ENCODE measurements at places on chromosomes 4 and X.

DNA sequence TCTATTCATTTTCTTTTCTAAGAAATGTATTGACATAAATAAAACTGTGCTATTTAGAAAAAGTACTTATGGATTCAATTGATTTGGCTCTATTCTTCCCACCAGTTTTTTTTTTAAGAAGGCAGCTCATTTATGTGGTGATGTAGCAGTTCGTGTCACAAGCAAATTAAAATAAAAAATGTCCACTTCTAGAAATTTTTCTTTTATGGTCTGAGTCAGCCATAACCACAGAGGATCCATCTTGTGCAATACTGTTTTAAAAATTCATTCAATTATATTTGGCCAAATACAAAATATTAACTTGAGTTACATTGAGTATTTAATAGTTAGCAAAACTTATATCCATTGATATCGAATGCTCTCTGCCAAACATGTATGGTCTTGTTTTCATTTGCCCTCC is 207.9 kb upstream of the FAT1 start:
- no peak for DNase-seq

DNA sequence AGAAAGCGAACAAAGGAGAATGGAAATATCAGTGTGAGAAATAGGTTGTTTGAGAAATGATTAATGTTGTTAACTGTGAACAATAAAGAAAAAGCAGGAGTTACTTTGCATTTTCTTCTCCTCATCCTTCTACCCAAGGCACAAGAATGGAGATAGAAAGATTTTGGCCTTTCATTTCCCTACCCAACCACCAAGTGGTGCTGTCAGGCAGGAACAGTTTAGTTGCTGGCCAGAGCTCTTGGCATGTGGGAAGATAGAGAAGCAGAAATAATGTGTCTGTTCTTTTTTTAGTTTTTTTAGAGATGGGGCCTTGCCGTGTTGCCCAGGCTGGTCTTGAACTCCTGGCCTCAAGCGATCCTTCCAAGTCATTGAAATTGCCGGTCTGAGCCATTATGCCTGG is 12.8 kb downstream of the HOPX start:
- DNase-seq, result no peak

- no peak for DNase-seq
Observed at GRCh38 chr4:185238750-185239149, 29.4 kb downstream of the SNX25 start.

- peak; percentile 33 for DNase-seq
Observed at GRCh38 chr4:6470502-6471306, 1.7 kb downstream of the PPP2R2C start.

DNA sequence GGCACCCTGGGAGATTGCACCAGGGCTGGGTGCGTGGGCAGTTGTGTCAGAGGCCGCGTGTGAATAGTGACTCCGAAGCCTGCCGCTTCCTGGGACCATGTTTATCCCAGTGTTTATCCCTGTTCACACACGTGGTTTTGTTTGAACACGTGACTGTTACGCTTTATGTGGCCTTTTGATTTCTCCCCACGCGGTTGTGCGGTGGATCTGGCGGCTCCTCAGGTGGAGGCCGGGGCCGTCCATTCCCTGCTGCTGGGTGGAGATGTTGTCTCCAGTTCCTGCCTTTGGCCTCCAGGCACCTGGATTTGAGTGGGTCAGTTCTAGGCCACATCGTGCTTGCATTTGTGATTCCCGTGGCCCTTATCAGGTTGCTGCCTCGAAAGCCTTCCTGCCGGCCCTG is 35.1 kb downstream of the NELFA start:
- no peak for DNase-seq

DNA sequence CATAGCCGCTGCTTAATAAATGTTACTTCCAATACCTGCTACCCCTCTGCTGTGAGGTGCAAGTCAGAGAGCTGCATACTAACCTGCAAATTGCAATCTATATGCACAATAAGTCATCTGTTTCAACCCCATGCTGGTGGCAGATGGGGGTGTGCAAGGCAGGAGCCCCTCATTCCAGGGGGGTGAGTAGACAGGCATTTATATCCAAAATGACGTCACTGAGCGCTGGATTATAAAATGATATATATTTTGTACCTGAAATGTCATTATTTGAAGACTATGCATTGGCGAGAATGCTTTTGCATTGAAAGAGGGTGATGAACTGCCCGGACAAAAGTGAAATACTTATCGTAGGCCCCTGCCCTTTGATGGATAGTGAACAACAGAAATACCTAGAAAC is 24.7 kb downstream of the RBMX2 start:
- DNase-seq, result no peak

GRCh38 chr4:16264798-16265197 is 38.5 kb upstream of the TAPT1 start:
- DNase-seq, result peak; percentile 68

GRCh38 chrX:117711782-117712181 is 404.8 kb downstream of the KLHL13 start:
- DNase-seq, result no peak

- DNase-seq, result no peak
Observed at GRCh38 chrX:38379088-38379487, 26.7 kb downstream of the OTC start.

DNA sequence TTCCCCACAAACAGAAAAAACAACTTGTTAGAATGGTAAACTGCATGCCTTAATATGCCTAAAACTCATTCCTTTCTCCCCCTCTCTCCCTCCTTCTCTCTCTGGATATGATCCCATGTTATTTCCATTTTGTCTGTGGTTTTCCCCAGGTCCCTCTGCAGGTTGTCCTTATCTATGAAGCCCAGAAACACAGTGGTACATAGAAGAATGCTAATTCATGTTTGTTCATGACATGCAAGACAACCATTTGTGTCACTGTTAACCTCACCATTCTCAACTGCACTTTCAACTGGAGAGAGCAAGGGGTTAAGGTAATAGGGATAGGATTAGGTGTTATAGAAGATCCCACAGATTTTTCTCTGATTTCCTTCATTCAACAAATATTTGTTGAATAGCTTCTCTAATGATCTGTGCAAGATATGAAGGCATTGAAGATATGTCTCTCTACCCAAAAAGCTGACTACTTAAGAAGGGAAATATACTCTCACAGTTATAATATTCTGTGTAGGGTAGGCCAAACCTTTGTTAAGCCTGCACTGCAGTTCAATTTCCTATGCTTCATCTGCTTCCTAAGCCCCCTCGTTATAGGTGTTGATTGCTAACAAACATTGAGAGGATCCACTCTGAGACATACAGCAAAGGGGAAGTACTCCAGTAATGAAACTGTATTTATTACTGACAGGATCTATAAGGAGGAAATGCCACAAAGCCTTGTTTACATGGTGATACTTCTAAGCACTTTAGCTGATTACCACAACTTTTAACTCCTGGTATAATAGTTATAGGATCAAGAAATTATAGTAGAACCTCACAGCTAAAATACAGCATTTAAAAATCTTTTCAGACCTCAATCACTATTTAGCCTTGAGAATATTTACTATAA is 96.1 kb downstream of the FRYL start:
- peak; percentile 88 for DNase-seq

Measured in hematopoietic multipotent progenitor cell treated with erythropoietin and hydrocortisone succinate and interleukin-3 and kit ligand, for 8 days (in vitro differentiated cells).